Immature natural killer cell (primary cell): ENCODE measurements at places on chromosomes 6 and 20.

- DNase-seq = no peak
These were observed 22.8 kb downstream of the ISM1 start for GRCh38 chr20:13243826-13244376.

- DNase-seq = no peak
These were observed 42.3 kb downstream of the QRSL1 start for GRCh38 chr6:106671651-106672050.

GRCh38 chr6:43173591-43174262 lies 2.7 kb downstream of the SRF start:
- no peak for DNase-seq

DNA sequence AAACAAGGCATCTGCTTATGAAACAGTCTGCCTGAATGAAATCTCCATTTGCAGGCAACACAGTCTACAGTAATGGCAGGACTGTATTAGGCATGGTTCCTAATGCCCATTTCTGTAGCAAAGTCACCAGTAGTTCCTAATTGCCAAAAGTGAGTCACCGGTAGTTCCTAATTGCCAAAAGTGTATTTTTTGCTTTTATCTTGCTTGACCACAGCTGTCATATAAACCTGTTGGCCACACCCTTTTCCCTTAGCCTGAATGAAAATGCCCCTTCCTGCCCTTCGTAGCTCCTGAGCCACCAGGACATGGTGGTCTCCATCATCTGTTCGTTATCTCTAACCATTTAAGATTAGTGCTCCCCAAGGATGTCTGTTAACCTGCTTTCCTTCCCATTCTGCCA lies 34.5 kb downstream of the MTHFD1L start:
- no peak for DNase-seq

DNA sequence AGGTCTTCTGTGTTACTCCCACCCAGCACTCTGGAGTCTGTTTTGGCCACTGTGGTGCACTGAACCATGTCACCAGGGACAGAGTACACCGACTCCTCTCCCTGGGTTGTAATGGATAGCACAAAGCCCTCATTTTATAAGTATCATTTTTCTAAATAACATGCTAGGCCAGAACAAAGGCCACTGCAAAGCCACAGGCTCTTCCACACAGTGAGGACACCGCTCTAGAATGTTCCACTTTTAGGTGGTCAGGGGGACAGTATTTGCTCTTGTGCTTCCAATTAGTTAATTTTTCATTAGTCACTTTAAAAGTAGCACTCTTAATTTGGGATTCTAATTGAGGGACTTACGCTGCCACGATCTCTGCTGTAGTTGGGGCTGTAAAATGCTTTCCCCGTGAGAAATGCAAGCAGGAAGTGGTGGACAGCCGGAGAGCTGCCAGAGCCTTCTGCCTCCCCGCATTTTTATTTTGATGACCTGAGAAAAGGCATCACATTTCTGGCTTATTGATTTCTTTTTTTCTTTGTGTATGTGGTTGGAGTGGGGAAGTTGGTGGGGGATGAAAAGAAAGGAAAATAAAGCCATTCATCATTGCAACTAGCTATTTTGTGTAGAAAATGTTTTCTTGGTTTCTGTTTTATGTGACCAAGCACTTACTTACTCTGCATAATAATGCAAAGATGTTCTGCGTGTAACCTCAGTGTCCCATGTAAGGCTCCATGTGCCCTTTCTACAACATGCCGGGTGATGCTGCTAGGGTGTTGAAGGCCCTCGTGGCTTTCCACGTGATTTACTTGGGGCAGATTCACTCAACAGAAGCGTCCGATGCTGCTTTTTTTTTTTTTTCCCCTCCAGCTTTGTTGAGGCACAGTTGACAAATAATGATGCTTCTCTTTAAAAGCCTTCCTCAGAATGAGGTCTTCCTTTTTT lies 195.9 kb downstream of the SASH1 start:
- no peak for DNase-seq

- DNase-seq = no peak
These were observed 120.5 kb upstream of the ENPP5 start for GRCh38 chr6:46291275-46291633.

DNA sequence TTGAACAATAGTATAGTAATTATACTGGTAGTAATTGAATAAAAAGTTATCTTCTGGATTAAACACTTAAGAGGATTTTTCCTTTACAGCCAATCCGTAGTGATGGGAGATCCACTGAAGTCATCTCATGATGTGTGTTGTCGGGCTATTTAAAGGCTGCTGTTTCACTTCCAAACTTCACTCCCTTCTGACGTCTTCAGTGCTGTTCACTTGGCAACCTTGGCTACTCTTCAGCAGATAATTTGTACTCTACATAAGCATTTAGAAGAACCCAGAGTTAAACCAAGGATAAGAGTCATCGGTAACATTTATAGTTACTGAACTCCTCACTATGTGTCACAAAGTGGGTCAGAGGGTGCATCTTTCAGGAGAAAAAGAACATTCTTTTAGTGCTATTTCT lies 179.1 kb upstream of the EYA4 start:
- DNase-seq = no peak

- DNase-seq = no peak
These were observed 10.4 kb upstream of the FRMD1 start for GRCh38 chr6:168089186-168090063.

GRCh38 chr20:43983359-43983758 lies 68.7 kb downstream of the TOX2 start:
- no peak for DNase-seq

DNA sequence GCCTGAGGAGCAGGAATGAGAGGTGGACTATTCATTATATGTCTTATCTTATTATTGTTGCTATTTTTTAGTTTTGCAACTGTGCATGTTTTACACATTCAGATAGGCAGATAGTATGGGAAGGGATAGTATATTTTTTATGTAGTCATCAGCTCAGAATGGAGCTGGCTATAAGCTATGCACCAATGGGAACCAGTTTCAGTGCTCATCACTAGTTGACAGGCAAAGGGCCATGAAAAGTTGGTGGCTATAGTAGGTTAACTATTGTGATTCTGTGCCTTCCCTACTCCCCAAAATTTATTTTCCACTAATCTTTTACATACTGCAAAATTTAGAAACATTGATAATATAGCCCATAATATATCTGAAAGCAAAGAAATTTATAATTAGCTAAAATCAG lies 5.3 kb upstream of the UBD start:
- DNase-seq = no peak

DNA sequence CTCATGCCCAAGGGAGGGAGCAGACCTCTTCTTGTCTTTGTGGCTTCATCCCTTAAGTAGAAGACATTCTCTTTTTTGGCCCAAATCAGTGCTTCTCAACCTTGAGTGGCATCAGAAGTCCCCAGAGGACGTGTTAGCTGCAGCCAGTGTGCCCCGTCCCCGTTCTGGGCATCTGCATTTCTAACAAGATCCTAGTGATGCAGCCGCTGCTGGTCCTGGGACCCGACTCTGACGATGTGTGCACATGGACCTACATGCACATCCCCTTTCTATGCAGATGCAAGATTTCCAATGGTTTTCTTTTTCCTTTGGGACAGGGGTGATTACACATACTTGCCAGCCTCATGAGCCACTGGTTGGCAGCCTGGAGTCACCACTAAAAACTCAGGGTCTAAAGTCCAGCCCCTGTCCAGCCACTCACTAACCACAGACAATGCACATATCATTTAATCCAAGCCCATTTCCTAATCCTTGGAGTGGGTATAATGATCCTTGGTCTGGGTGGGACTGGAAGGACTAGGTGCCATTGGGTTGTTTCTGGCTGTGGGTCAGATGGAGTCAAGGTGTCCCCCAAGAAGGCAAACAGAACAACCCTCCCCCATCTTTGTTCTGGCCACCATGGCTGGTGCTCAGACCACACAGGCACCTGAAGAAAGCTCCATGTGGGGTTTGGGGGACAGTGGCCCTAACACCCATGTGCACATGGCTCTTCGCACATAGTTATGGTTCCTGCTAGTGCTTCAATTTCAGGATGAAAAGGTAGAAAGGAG lies 6.4 kb downstream of the ACSS1 start:
- no peak for DNase-seq

- no peak for DNase-seq
These were observed 54.0 kb downstream of the EDN3 start for GRCh38 chr20:59354460-59354859.

DNA sequence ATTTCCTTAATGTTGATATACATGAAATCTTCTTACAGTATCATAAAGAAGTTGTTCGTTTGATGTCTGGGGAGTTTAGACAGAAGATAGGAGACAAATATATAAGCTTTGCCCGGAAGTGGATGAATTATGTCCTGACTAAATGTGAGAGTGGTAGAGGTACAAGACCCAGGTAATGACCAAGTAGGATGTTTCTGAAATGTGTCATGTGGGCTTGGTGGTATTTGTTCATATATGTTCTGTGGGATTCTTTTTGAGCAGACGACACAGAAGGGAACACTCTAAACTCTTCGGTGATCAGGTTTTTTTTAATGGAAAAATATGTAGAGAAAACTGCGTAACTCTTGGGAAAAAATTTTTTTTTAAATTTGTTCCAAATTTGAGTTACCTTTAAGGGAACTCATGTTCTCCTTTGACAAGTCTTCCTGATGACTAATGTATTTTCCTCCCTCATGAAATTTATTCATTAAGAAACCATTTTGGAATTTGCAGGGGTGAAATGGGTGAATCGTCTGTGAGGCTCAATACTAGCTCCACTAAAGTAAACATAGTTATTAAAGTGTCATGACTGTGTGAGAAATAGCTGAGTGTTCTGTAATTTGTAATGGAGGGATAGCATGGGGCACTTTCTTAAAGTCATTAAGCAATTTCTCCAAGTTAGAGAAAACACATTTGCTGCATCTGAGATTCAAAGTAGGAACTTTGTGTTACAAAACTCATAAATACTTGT lies 100.6 kb downstream of the MAP3K4 start:
- no peak for DNase-seq

DNA sequence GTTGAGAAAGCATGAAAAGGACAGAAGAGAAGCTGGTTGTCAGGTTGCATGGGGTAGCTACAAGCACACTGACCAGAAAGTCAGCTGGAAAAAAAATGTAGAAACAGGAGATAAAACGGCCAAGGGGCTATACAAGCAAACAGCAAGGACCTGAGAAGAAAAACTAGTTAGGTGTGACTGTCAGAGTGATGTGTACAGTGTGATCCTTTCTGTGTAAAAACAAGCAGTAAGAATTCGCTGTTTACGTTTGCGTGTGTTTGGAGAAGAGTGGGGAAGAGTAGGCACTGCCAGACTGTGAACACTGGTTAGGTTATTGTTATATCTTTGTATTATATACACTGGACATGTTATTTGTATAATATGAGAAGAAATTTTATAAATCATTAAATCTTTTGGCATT lies 28.1 kb downstream of the PTPN1 start:
- no peak for DNase-seq

- DNase-seq = no peak
These were observed 112.6 kb downstream of the SASH1 start for GRCh38 chr6:148455225-148455624.

GRCh38 chr20:51217347-51218045 lies 194.6 kb upstream of the KCNG1 start:
- no peak for DNase-seq

- peak; percentile 28 for DNase-seq
These were observed 25.7 kb upstream of the BTBD3 start for GRCh38 chr20:11891776-11892545.

DNA sequence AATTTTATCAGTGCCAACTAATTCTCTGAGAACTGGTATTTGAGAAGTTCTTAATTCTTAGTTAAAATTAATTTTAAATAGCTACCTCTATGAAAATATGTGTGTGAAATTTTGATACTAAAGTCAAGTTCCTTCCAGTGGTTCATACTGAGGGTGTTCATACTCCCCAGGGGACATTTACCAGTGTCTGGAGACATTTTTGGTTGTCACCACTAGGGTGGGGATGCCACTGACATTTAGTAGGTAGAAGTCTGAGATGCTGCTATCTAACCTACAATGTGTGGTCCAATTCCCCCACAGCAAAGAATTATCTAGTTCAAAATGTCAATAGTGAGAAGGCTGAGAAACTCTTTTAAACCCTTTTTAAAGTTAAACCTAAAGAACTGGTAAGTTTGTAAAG lies 463.8 kb downstream of the ADGRB3 start:
- no peak for DNase-seq

DNA sequence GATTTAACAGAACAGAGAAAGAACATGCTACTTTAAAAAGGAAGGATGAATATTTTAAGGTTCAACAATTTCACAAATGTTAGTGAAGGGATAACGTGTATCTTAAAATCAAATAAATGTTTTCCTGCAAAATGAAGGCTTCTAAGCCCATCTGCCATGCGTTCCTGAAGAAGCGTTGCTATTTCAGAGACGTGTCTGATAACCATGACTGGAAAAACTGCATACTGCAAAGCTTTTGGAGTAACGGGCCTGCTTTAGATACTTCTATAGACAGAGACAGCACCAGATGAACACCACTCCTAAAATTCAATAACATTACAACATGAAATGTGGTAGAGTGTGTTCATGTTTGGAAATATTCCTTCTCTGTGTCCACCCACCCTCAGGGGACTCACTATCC lies 126.0 kb downstream of the WDR27 start:
- DNase-seq = no peak

DNA sequence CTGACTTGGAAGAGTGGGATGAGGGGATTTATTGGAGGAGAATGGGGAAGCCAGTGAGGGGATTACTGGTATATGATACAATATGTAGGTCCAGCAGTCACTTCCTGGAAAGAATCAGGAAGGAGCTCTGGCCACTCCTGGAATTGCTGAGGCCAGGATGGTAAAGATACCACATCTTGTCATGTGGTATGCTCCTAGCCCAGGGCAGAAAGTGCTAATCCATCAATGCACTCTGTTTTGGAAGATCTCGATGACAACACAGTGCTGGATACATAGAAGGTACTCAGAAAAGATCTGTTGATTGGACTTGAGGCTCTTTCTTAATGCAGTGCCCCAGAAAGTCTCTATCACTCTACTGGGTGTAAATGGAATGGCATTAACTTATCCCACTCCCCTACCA lies 52.6 kb downstream of the LAMP5 start:
- DNase-seq = no peak

- no peak for DNase-seq
These were observed 103.9 kb upstream of the ARG1 start for GRCh38 chr6:131469130-131469529.

DNA sequence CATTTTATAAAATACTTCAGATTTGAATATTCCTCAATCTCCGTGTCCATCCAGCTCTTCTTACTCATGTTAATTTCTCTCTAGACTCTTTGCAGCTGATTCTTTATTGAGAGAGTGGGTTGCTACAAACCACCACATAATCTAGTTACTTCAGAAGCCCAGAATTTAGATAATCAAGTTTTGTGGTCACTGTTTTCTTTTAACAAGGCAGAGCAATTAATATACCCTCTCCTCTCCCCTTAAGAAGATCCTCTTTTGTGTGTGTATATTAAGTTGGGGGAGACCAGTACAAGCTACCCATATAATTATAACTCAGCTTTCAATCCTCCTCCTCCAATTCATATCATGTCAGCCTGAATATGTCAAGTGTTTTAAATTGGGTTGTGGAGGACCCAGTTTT lies 95.1 kb downstream of the IRAK1BP1 start:
- DNase-seq = no peak

DNA sequence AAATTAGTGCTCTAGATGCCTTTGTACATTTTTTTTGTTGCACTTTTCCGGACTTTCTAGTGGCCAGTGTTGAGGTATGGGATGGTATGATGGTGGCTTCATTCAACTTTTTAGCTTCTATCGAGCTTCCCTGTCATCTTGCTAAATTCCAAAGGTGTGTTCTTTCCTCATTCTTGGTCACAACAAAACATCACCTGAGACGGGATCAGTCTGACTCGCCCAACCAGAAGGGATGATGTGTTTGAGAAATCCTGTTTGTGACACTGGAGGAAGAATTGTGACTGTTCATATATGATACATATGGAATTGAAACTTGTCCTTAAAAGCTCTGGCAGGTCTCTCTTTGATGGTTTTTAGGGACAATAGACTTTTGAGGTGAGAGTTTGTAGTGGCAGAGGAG lies 33.8 kb downstream of the KCNS1 start:
- DNase-seq = no peak

GRCh38 chr6:168785720-168786511 lies 344.9 kb downstream of the SMOC2 start:
- DNase-seq = no peak
